ENCODE measurements at places on chromosomes 1 and 21.

DNA sequence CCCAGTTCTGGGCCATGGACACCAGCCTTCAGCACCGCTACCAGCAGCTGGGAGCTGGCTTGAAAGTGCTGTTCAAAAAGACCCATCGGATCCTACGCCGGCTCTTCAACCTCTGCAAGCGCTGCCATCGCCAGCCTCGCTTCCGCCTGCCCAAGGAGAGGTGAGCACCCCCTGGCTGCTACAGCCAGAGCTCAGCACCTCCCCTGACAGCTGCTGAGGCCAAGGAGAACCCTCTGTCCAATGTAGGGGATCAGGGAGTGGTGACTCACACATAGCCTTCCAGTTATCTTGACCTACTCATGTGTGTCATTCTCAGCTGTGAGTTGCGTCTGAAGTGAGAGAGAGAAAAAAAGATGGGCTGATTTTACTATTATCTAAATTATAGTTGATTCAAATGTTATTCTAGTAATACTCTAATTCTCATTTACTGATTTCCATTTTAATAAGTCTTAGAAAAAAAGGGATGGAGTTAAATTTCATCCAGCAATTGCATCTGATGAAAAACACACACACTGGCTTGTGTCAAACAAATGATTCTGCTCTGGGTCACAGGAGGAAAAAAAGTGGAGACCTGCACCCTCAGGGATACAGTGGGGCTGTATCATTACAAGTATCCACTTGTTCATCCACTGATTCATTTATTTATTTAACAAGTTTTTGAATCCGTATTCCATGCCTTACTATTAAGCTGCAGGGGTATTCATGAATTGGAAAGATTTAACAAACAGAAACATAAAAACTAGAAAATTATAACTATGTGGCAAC lies 108.0 kb downstream of the BRINP2 start:
- DNase-seq = peak; percentile 51

- no peak for DNase-seq
Observed at GRCh38 chr1:213988507-213989001, 781 bp downstream of the PROX1 start.

DNA sequence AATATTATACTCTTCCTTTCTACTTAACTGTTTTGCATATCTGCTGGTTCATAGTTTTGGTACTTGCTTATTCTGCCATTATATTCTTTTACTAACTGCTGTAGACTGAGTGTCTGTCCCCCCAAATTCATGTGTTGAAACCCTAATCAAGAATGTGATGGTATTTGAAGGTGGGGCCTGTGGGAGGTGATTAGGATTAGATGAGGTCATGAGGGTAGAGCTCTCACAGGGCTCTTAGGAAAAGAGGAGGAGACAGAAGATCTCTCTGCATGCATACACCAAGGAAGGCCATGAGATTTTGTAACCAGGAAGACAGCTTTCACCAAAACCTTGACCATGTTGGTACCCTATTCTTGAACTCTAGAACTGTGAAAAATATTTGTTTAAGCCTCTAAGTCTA lies 354.1 kb upstream of the B3GALT2 start:
- no peak for DNase-seq

- no peak for DNase-seq
Observed at GRCh38 chr1:1583347-1584010, 8.8 kb upstream of the SSU72 start.

- peak; percentile 91 for DNase-seq
Observed at GRCh38 chr1:2233997-2234761, 6.1 kb downstream of the SKI start.

DNA sequence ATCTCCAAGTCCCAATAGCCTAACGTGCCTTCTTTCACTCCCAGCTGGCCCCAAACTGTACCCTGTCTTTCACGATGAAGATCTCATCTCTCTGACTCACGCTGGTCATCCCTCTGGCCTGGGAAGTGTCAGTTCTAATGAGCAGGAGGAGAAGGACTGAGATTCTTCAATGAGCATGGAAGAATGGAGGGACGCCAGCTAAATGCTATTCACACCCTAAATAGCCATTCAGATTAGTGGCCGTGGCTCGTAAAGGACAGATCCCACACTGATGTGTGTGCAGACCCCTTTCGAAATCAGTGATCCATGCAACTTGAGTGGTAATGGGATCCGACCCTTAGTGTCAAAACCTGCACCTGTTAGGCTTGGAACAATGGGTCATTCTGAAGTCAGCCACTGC lies 75.9 kb upstream of the SMYD2 start:
- DNase-seq = no peak

GRCh38 chr1:159315381-159315780 lies 13.2 kb downstream of the FCER1A start:
- DNase-seq = no peak

DNA sequence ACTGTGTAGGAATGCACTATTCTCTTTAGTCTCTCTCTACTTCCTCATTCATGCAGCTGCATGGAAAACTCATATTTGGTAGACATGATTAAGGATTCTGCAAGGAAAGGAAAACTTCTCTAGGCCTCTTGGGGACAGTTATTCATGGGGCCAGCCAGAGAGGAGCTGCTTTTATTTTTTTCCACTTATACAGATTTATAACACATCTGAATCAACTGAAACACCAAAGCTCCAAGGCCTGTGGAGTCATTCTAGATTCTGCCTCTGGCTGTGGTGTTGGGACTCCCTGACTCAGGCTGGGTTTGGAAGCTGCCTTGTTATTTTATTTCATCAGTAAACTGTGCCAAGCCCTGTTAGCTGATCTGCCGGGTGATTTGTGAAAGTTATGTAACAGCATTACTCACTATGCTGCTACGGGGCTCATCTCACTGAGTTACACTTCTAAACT lies 83.9 kb upstream of the EDEM3 start:
- DNase-seq = peak; percentile 97

GRCh38 chr21:41207401-41208375 lies 39.7 kb downstream of the BACE2 start:
- peak; percentile 67 for DNase-seq

GRCh38 chr1:37477946-37478345 lies 3.6 kb downstream of the ZC3H12A start:
- no peak for DNase-seq

GRCh38 chr1:53394306-53394705 lies 64.9 kb upstream of the DMRTB1 start:
- no peak for DNase-seq

DNA sequence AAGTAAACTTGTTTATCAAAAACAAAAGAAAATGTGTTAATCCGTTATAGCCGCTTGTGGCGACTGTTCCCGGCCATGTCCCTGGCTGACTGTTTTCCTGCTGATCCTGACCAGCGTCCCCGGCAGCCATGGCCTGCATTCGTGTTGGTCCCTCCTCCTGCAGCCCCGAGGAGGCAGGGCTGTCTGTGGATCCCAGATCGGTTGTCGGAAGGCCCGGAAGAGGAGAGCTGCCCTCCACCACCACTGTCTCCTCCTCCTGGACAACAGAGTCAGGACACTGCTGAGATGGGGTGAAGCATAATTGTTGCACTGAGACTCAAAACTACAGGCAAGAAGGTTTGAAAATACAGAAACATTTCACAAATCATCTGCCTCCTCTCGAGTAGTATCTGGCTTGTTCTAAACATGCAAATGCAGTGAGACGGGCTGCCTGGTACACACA lies 3.6 kb upstream of the MXRA8 start:
- peak; percentile 88 for DNase-seq

DNA sequence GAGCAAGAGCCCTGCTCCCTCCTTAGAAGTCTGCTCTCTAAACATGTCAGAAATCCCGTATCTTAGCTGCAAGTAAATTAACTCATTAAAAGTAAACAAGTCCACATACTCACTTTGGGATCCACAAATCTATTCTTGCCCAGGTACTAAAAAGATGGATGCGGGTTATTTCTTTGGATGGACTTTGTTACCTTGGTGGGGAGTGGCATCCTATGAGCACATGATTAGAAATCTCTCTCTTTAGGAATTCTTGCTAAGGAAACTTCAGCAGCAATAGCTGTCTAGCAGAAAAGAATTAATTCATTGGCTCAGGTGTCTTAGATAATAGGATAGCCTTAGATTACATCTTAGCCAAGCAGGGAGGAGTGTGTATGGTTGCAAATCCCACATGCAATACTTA lies 25.2 kb downstream of the NRDC start:
- no peak for DNase-seq

GRCh38 chr1:163063610-163064009 lies 5.6 kb upstream of the RGS4 start:
- no peak for DNase-seq

- peak; percentile 21 for DNase-seq
Observed at GRCh38 chr21:35005077-35005476, 44.0 kb downstream of the RUNX1 start.

DNA sequence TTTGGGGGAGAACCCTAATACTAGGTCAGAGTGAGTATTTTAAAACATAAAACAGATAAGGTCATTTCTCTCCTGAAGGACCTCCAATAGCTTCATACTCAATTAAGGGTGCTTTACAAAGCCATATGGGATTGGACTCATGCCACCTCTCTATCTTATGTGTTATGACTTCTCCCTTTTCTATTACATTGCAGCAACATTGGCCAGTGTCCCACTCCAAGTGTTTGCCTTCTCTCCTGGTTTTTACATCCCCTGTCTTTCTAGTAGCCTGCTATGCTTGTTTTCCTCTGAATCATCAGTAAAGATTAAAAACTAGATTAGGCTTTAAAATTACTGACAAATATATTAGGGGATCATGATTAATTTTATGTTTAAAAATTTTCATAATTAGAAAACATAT lies 66.6 kb downstream of the SCMH1 start:
- DNase-seq = peak; percentile 28

- no peak for DNase-seq
Observed at GRCh38 chr1:162327144-162327787, 49.4 kb downstream of the SPATA46 start.

GRCh38 chr1:55214212-55214933 lies 791 bp downstream of the USP24 start:
- DNase-seq = peak; percentile 23

DNA sequence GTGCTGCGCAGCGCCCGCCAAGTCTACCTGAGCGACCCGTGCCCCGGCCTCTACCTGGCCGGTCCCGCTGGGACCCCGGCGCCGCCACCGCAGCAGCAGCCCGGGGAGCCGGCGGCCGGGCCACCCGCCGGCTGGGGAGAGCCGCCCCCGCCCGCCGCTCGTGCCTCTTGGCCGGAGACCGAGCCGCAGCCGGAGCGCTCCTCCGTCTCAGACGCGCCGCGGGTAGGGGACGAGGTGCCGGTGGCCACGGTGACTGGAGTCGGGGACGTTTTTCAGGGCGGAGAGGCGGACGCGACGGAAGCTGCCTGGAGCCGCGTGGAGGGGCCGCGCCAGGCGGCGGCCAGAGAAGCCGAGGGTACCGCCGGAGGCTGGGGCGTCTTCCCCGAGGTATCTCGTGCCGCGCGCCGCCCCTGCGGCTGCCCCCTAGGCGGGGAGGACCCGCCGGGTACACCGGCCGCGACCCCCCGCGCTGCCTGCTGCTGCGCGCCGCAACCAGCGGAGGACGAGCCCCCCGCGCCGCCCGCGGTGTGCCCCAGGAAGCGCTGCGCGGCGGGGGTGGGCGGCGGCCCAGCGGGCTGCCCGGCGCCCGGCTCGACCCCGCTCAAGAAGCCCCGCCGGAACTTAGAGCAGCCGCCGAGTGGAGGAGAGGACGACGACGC lies 646 bp downstream of the IER5 start:
- no peak for DNase-seq

GRCh38 chr1:210618369-210618768 lies 289.7 kb downstream of the HHAT start:
- no peak for DNase-seq

DNA sequence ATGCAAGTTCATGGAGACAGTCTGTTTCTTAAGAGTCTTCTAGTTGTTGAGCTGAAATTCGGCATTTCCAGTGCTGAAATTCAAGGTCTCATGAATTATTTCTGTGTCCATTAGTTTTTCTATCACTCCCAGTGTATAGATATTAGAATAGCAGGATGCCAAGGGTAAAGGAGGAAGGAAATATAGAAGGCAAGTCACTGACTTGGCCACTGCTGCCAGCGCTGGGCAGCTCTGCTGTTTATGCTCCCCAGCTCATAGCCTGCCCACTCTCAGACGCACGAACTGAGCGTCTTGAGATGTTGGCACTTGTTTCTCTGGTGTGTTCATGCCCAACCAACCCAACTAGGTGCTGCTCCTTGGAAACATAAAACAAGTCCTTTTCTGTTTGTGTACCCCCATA lies 110.1 kb downstream of the SLC45A1 start:
- DNase-seq = no peak

DNA sequence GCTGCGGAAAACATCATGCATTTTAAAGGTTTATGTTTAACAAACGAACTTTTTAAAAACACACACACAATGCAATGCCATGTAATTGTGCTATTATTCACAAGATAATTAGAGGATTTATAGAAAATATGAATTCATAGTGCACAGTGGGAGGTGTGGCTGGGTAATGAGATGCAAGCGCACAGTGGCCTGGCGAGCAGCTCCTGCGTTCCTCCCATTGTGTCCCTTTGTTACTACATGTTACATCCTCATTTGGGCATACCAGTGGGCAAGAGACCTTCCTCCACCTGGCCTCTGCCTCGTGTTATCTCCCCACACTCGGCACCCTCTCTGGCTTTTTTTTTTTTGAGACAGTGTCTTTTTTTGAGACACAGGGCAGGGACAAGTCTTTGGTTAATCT lies 30.0 kb upstream of the TENT5B start:
- DNase-seq = no peak

DNA sequence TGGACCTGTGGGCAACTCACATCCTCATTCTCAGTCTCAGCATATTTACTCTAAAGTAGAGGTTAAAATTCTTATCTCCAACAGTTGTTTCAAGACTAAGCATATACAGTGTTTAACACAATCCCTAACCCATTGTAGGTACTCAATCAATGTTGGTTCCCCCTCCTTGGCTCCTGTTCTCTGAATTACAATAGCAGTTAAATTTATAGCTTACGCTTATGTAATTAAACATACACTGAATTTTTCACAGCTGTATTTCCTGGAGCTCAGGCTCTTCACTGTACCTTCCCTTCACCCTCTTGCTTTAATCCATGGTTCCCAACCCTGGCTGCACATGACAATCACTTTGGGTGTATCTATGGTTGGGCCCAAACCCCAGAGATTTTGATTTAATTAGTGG lies 89.4 kb downstream of the LPAR3 start:
- no peak for DNase-seq

- peak; percentile 12 for DNase-seq
Observed at GRCh38 chr1:6148497-6149241, 31.5 kb downstream of the CHD5 start.

DNA sequence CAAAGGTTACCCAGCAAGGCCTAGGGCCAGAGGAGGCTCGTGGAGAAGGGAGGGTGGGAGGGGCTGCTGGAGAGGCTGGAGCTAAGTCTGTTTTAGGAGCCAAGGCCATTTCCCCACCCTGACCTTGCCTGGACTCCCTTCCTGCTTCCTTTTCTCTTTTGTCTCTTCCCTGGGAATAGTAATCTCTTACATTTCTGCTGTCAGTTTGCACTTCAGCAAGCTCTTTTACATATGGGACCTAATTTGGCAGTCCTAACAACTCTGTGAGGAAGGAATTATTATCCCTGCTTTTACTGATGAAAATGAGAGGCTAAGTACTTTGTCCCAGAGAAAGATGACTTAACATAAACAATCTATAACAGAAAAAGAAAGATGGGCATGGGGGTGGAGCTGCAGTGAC lies 13.8 kb downstream of the OPTC start:
- no peak for DNase-seq
